ENCODE measurements at places on chromosomes 16 and 17.

- no peak for DNase-seq
Measured at GRCh38 chr16:56708525-56709442, 21.1 kb upstream of the NUP93 start.

GRCh38 chr17:34285286-34285792, at the start of gene CCL11:
Gene CCL11, plus strand, starts transcription at chr17:34285742. Its CDS starts 67 bp downstream, at chr17:34285809.
- no peak for DNase-seq

DNA sequence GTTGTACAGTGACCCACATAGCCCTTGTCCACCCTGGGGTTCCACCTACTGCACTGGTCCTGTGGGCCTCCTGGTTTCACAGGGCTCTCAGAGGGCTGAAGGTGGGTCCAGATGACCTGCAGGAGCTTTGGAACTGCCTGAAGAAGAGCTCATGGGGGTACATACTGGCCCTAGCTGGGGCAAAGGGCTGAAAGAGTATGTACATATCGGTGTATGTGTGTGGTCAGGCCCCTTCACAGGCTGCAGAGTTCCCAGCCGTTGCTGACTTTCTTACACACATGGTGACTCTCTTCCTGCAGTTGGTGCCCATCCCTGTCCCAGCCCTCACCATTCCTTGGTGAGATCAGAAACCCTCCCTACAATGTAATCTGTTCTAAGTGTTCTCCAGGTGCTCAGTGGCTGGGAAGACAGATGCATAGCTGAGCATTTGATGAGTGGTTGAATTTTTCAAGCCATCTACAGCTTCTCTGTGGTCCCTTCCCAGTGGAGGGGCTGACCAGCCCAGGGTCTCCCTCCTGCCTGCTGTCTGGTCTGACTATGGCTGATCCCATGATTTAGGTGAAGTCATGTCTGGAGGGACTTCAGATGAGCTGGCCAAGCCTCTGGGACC, 2.4 kb upstream of the NFATC3 start:
- DNase-seq: no peak

- DNase-seq: no peak
Measured at GRCh38 chr17:11980813-11981212, 16.5 kb downstream of the ZNF18 start.

DNA sequence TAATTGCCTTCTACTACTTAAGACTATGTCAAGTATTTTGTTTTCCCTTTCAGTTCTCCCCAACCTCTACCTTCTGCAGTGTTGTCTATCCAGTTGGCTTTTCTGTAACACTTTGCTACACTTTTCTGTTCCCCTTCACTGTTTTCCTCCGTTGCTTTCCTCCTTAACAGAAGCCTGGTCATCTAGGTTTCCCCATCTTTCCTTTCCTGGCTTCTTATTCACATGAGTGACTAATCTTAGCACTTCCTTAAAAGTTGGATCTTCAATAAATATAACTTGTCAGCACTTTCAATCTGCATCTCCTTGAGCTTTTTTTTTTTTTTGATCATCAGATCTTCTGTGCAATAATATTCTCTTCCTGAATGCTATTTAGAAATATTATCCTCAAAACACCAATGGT, 2.8 kb upstream of the SLFN11 start:
- DNase-seq: no peak

- DNase-seq: no peak
Measured at GRCh38 chr17:30429155-30429554, 48.1 kb upstream of the GOSR1 start.

- DNase-seq: no peak
Measured at GRCh38 chr17:19337712-19338023, 24.9 kb downstream of the B9D1 start.

- DNase-seq: no peak
Measured at GRCh38 chr17:75163074-75163473, 8.8 kb upstream of the JPT1 start.

DNA sequence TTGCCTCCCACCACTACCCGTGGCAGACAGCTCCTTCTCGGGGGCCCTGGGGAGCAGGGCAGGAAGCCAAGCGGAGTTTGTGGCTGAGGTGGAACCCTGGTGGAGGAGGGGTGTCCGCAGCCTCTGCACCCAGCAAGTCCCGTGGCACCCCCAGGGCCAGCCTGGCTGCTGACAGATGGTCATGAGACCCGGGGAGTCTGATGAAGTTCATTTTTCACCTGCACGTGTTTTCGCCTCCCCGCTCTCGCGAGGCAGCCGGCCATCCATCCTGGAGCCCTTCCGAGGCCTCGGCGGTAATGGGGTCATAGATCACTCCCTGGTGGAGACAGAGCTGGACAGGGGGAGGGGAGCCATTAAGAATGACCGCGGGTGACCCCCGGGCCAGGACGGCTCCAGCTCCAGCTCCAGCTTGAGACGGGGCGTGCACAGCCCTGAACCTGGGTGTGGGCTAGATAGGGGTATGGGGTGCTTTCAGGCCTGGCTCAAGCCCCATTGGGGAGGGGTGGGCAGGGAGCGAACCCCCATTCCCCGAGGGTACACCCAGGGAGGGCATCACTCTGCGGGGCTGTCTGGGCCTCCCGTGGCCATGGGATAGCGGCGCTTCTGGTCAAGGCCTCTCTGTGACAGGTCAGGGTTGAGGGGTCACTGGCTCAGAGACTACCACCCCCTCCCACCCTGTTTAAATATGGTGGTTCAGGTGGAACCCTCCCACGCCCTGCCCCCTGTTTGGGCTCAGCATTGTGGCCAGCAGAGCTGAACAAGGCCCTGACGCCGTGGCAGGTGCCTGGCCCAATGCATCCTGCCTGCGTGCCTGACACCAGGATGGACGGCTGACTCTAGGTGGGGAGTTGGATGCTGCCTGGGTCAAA, 227.4 kb upstream of the GSE1 start:
- no peak for DNase-seq

DNA sequence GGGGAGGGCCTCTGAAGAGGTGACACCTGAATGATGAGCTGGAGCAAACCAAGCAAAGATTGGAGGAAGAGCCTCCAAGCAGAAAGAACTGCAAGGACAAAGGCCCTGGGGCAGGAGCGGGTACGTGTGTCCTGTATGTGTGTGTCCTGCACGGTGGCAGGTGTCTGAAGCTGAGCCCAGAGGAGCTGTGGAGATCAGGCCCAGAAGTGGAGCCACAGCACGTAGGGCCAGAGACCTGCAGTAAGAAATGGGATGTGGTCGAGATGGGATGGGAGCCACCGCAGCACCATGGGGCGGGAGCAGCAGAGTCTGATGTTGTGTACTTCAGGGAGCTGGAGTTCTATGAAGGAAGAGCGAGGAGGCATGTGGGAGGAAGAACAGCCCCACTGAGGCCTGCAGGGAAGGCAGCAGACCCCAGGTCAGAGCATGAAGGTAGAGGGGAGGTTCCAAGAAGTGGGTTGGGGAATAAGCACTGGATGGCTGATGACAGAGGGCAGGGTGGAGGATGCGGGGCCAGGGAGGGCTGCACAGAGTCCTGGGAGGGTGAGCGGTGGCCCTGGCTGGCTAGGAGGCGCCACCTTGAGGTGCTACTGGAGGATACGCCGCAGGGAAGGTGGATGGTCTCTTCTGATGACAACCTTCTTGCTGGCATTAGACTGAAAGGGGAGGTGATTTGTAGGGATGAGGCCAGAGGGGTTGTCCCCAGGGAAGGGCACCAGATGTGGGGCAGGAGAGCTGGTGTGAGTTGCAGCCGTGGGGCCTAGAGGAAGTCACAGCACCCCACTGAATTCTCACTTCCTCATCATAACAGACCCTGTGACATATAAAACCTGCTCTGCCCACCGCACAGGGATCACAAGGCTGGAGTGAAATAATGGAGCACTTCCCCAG, 10.6 kb upstream of the CETP start:
- no peak for DNase-seq

DNA sequence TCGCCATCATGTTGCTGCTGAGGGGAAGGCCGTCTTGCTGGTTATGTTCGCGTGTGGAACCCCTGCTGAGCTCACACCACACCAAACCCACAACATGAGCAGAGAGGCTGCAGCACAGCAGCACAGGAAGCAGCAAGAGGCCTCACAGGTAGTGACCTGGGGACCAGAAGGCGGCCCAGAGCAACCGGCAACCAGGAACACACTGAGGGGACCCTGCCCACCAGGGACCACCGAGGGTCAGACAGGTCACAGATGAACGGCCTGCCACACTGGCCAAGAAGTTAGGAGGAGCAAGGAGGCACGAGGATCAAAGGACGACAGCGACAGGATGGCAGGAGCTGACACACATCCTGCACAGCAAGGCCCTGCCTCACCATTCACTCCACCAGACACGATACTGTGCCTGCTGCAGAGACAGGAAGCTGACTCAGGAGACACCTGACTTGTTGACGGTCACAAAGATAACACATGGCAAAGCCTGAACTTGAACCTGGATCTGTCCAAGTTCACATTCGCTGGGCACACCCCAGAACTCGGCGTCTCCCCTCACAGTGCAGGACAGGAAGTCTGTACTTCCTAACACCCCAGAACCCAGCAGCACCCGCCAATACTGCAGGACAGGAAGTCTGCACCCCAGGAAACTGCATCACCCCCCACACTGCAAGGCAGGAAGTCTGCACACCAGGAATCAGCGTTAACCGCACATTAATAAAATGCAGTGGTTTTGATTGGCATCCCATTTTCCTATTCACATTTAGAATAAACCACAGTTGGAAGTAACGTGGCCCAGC, 98.5 kb downstream of the ZNF778 start:
- DNase-seq: no peak

DNA sequence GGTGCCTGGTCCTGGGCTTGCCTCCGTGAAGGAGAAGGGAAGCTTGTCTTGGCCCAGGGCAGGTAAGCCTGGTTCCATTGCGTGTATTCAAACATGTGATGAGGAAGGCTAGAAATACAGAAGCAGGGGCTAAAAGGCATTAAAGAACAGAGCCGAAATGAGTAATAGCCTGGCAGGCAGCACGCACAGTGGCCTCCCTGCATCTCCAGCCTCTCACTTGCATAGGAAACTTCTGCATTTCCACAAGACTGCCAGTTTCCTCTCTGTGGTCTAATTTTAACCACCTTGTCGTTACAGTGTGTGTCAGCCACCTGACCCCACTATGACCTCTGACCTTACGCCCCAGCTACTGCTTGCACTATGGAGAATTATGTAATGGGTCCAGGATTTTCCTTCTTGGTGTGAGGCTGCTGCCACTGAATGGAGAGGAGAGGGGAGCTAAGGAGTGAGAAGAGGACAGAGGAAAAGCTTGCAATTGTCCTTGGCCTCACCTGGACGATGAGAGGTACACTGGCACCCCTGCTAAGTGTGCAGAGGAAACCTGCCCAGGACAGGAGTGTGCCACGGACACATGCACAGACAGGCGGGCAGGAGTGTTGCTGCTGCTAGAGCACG, 32.8 kb downstream of the HIC1 start:
- DNase-seq: no peak
